ENCODE measurements at places on chromosomes 1 and 21.

DNA sequence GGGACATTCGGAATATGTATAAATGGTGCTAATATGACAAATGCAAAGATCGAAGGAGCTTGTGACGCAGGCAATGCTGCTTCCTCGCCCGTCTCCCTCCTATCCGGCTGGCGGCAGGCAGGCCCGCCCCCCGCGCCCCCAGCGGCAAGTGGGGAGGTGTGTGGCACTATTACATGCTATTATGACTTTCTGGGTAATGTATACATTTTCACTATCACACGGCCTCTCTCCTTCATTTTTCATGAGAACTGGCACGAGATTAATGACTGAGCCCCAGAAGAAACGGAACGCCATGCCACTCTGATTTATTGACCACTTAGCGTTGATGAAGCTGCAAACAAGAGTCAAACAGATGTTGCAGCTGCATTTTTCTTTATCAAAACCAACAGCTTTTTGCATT is 138.9 kb upstream of the VAMP3 start:
- DNase-seq = no peak

- no peak for DNase-seq
Measured at GRCh38 chr1:51669272-51669671, 52.4 kb downstream of the OSBPL9 start.

- DNase-seq = no peak
Measured at GRCh38 chr1:153567621-153568366, 2.1 kb upstream of the S100A2 start.

DNA sequence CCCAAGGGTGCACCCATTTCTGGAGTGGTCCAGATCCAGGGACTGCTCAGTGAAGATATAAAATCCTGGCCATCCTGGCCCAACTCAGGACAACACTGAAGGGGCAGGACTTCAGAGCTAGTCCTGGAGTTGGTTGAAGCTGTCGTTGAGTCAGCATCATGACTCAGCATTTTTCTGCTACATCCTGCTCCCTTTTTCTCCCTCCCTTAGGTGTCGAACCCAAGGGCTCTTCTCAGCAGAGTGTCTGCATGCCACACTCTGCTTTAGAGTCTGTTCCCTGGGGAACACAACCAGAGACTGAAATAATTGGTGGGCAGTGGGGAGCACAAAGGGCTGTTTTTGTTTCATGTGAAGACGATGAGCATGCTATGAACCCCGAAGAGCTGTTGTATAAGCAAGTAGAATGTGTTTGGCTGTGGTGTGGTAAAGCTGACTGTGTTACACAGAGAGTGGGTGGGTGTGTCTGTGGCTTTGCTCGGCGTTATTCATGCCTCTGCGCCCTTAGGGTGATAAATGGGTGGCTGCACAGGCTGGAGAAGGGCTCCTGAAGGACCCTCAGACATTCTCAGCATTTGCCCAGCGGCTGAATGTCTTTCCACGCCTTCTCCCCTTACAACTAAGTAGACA is 167.2 kb downstream of the CYYR1 start:
- peak; percentile 66 for DNase-seq

DNA sequence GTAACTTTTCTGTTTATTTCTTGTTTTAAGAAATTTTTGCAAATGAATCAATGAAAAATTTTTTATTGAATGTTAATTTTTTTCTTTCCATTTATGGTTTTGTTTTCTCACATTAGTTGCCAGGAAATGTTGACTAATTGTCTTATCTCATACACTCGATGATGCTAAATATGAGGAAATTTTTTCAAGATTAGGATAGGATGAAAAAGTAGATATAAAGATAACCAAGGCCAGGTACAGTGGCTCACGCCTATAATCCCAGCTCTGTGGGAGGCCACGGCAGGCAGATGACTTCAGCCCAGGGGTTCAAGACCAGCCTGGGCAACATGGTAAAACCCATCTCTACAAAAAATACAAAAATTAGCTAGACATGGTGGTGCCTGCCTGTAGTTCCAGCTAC is 12.6 kb downstream of the LAX1 start:
- DNase-seq = no peak

- no peak for DNase-seq
Measured at GRCh38 chr1:211634461-211634860, 41.0 kb downstream of the NEK2 start.

- DNase-seq = peak; percentile 34
Measured at GRCh38 chr1:15243275-15244043, 3.6 kb upstream of the FHAD1 start.

DNA sequence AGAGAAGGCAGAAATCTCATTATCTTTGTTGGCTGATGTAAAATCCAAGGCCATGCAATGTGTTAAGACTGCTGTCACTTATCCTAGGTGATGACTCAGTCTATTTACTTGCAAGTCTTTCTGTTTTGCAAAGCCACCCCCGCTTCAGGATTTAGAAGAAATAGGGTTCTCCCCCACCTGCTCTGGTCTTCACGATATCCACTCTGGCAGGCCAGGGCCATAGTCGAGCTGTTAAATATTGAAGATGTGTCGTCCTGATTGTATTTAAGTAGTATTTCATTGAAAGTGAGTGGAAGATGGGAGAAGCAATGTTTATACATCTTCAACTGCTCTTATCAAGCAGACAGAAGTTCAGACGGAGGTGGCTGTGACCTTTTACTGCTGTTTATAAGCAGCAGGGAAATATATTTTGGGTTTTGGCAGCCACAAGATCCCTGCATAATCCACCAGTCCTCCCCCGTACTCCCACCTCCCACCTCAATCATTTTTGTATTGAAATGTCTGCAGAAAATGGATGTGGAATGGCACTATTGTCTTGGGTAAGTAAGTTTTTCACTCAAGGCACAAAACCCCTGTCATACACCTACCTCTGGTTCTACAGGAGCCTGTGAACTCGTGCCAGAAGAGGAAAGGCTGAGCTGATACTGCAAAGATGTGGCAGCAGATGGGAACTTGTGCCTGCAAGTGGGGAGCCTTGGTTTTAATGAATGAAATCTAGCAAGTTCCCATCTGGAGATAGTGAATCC is 117.4 kb downstream of the MRPS6 start:
- no peak for DNase-seq

DNA sequence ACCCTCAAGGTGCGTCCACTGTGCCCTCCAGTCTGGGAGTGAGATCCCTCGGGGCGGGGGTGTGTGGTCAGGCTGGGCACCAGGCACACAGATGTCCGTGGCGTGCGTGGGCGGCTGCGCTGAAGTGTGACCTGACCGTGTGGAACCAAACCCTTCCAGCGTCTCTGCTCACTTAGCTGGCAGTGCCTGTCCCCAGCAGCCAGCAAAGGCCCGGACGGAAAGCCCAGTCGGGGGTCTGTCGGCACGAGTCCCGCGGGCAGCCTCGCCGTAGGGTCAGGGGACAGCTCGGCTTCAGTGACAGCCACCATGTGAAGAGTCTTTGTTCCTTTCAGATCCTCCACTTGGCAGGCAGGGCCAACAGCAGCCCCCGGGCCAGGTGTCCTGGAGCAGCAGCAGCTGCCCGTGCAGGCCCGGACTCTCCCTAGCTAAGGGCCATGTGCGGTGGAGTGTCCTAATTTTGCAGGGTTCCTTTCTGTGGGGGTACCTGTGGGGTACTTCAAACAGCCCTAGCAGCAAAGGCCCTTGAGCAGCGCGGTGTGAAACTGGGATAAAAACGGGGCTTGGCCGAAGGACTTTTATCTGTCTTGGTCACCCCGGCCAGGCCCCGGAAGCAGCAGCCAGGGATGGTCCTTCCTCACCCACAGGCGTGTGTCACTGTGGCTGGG is 11.6 kb downstream of the TTLL10 start:
- DNase-seq = no peak

- no peak for DNase-seq
Measured at GRCh38 chr1:180163041-180163440, 8.4 kb downstream of the QSOX1 start.

GRCh38 chr1:12149791-12150175 is 17.0 kb upstream of the TNFRSF1B start:
- DNase-seq = no peak

DNA sequence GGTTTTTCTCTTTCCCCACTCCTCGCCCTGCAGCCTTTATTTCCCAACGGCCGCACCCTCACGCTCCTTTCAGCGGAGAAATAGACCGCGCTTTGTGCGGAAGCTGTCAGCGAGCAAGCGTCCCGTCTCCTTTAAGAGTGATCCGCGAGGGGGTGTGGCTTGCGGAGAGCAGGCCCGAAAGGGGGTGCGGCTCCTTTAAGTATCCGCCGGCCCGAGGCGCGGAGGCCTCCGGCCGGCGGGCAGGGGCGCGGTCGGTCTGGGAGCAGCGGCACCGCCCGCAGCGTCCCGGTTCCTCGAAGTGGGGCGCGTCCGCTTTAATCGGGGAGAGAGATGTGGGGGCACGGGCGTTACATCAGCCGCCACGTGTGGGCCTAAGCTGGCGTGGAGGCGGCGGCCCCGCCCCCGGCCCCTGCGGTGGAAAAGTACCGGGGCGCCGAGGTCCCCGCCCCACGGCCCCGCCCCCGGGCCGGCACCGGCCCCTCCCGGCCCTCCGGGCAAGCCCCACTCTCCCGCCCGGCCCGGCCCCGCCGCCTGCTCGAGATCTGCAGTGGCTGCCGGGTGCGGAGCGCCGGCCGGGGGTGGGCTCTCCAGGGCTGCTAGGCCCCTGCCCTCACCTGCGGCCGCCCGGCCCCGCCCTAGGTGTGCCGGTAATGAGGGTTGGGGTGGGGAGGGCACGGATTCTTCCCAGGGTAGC is 1.2 kb downstream of the SLC6A9 start:
- DNase-seq = peak; percentile 91

- no peak for DNase-seq
Measured at GRCh38 chr21:33546086-33546485, 3.2 kb downstream of the SON start.

DNA sequence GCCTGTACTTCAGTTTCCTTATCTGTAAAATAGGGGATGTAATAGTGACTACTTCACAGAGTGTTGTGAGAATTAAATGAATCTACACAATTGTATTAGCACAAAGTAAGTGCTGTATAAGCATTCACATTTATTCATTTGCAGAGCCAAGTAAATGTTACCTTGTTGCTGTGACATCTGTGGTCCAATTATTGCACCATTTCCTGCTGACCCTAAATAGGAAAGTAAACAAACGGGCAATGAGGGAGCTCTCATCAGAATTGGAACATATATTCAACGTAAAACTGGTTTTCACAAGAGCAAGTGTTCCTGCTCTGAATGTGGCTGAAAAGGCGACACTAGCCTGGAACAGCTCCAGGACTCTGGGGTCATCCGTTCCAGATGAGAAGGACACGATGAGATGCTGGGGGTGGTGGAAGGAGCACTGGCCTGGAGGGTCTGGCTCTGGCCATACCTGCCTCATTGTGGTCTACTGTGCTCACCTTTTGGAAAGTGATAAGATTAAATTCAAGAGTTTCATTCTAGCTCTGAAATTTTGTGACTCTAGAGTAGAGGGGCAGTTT is 34.5 kb downstream of the PROX1 start:
- DNase-seq = no peak

DNA sequence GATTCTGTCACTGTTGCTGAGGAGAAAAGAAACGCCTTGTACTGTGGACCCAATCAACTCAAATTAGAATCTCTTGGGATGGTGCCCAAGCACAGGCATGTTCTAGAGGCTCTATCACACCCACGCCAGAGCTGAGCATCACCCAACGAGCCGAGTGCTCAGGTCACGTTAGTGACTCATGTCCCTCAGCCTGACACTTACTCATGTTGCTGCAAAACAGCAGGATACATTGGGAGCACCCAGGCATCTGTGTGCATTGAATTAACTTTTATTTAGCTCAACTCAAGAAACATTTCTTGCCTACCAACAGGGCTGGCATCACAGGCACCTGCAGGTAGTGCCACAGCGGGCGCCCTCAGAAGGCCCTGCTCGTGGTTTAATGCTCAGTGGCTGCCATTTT is 149.8 kb downstream of the ETS2 start:
- DNase-seq = no peak

Data from GM12865 (cell line).